ENCODE measurements at places on chromosomes 5 and 9. TPM values are rescaled to one million over a fixed set of nuclear protein-coding genes. Genes with fewer than 3 reads are reported as not detected.

The PHF19 gene
- total RNA-seq: 34.4 TPM

The FCN2 gene
- not detected for total RNA-seq

The PCDHB11 gene
- not detected for total RNA-seq

The POMT1 gene
- total RNA-seq: 59.7 TPM

The TAF7 gene
- 22.0 TPM for total RNA-seq

The IL7R gene
- total RNA-seq: 124 TPM

The IL33 gene
- 77.5 TPM for total RNA-seq

The CCDC171 gene
- total RNA-seq: 2.7 TPM

The CARD6 gene
- total RNA-seq: 28.4 TPM

The CTXN3 gene
- total RNA-seq: not detected

The IL31RA gene
- not detected for total RNA-seq

GRCh38 chr5:4023091-4023752 lies 427.6 kb downstream of the IRX1 start:
- H3K4me3 ChIP-seq: no peak overlapping the region
- no peaks in the 10 kb centered on the region for H3K27me3 ChIP-seq
- H3K36me3 ChIP-seq: no peaks in the 10 kb centered on the region

DNA sequence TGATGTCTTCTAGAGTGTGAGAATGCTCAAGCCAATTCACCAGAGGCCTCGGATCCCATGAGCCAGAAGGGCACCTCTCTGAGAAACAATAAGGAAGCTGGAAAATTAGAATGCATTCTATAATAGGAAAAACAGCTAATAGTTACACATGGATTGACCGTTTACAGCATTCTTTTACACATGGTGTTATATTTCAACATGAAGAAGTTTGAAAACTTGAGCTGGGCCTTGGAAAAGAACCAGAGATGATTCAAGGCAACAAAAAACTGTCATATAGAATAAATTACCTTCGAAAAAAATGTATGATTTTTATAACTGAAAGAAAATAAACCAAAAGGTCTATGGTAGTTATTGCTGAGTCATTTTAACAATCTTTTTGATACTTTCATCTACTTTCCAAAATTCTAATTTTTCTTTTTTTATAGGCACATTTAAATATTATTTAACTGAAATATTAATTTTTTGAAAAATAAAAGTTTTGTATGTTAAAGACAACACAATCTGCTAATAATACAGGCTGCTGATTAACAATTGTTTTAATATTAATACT lies 6.2 kb downstream of the SH3TC2 start:
- no peaks in the 10 kb centered on the region for H3K36me3 ChIP-seq
- H3K27ac ChIP-seq: no peak overlapping the region
- H3K27me3 ChIP-seq: no peaks in the 10 kb centered on the region
- no peak for DNase-seq
- no peaks in the 10 kb centered on the region for H3K4me1 ChIP-seq

DNA sequence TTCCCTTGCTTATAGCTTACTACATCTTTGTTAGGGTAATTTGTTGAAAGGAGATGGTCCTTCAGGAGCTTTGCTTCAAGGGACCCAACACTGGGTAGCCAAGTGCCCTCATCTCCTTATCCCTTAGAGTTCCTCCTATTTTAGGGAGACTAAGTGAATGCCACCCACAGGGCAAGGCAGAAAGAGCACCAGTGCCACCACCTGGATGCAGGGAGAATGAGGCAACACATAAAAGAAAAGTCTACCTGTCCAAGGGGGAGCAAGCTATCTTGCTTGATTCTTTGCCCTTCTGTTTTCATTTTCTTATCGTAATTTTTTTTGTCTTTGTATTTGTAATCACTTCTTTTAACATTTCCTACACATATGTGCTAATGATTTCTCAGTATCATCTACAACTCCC lies 205.5 kb downstream of the NPR3 start:
- H3K4me3 ChIP-seq: no peak overlapping the region
- no peaks in the 10 kb centered on the region for H3K4me1 ChIP-seq
- no peak for DNase-seq
- H3K36me3 ChIP-seq: no peaks in the 10 kb centered on the region
- no peaks in the 10 kb centered on the region for H3K27me3 ChIP-seq
- no peak overlapping the region for H3K27ac ChIP-seq

- H3K27me3 ChIP-seq: no peaks in the 10 kb centered on the region
- H3K36me3 ChIP-seq: no peaks in the 10 kb centered on the region
- H3K27ac ChIP-seq: peak overlapping the region; percentile 68
- DNase-seq: no peak
- H3K4me1 ChIP-seq: peaks cover 10% of the 10 kb centered on the region
Measured at GRCh38 chr9:128149951-128150593, 819 bp downstream of the LCN2 start.

- H3K27me3 ChIP-seq: no peaks in the 10 kb centered on the region
- no peak overlapping the region for H3K27ac ChIP-seq
- peak; percentile 36 for DNase-seq
- H3K36me3 ChIP-seq: no peaks in the 10 kb centered on the region
- no peak overlapping the region for H3K4me3 ChIP-seq
Measured at GRCh38 chr5:107607196-107607595, 63.5 kb downstream of the EFNA5 start.

GRCh38 chr9:136544548-136544963 lies 1.3 kb downstream of the NOTCH1 start:
- peak overlapping the region; percentile 88 for H3K27ac ChIP-seq
- peak; percentile 57 for DNase-seq
- no peaks in the 10 kb centered on the region for H3K27me3 ChIP-seq
- H3K4me1 ChIP-seq: peaks cover 87% of the 10 kb centered on the region
- peaks cover 8% of the 10 kb centered on the region for H3K36me3 ChIP-seq

- no peak overlapping the region for H3K27ac ChIP-seq
- no peak for DNase-seq
- H3K4me1 ChIP-seq: no peaks in the 10 kb centered on the region
- H3K4me3 ChIP-seq: no peak overlapping the region
- H3K27me3 ChIP-seq: no peaks in the 10 kb centered on the region
Measured at GRCh38 chr9:11726659-11727058, 966.5 kb upstream of the TYRP1 start.

DNA sequence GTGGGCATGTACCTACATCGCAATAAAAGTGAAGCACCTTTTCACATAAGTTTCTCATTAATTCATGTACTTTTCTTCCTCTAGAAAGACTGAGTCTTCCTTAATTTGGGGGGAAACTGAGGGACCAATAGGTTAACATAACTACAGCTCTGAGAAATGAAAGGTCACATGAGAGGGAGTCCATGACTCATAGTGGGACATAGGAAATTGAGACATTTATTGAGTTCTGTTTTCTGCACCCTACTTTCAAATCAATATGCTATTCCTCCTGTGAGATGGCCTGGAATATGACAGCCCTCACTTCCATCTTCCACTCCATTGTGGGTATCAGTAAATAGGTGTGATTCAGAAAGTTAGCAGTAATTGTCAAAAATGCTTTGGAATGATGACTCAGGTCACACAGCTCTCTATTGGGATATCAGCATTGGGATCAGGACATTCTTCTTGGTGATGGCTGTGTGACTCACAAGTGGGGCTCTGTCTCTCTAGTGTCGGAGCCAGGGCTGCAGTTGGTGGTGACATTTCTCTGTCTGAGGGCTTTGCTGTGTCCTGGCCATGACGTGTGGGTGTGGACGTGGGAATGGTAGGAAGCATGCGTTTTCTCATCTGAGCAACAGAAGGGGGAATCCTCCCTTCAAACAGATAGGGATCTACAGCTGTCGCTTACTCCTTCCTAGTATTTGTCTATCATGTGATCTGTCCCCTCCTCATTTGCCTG lies 125.0 kb downstream of the TRIO start:
- no peaks in the 10 kb centered on the region for H3K27me3 ChIP-seq
- H3K36me3 ChIP-seq: peaks cover 8% of the 10 kb centered on the region
- DNase-seq: no peak

DNA sequence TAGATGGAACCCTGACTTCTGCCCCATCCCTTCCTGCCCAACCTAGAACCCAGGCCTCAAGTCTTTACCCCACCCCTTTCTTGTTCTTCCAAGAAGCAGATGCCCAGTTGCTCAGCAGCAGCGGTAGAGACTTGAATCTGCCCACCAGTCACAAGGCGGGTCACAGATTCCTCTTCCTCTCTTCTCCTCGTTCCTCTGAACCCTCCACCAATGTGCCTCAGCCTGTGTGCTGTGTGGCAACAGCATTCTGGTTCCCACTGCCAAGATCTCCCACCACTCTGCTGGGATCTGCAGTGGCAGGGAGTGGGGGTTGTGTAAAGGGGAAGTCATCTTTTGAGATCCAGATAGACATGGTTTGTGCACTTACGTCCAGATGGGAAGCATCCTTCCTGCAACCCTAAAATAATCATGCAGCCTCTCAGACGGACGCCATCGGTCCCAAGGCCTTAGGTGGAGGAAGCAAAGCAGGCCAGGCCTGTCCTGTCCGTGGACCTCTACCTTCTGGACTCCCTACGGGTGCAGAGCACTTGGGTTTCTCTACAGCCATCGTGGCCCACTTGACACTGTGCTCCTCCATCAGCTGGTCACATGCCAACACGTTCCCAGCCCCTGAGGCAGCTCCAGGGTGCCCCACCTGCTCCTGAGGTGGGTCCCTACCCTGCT lies 7.7 kb upstream of the RPL26L1 start:
- no peaks in the 10 kb centered on the region for H3K4me1 ChIP-seq

DNA sequence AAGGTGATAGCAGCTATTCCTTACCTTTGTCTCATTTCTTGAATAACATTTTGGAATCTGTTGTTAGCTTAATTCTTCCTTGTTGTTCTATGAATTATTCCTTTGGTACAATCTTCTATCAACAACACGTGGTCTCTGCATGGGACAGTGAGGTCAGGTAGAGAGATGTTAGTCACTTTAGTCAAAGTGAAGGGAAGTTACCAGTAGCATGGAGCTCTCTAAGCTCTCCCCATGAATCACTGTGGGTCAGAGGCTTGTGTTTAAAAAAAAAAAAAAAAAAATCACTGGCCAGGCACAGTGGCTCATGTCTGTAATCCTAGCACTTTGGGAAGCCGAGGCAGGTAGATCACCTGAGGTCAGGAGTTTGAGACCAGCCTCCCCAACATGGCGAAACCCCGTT lies 116.0 kb downstream of the GOLPH3 start:
- no peak for DNase-seq
- H3K4me3 ChIP-seq: no peak overlapping the region
- H3K4me1 ChIP-seq: no peaks in the 10 kb centered on the region
- H3K36me3 ChIP-seq: peaks cover 15% of the 10 kb centered on the region

DNA sequence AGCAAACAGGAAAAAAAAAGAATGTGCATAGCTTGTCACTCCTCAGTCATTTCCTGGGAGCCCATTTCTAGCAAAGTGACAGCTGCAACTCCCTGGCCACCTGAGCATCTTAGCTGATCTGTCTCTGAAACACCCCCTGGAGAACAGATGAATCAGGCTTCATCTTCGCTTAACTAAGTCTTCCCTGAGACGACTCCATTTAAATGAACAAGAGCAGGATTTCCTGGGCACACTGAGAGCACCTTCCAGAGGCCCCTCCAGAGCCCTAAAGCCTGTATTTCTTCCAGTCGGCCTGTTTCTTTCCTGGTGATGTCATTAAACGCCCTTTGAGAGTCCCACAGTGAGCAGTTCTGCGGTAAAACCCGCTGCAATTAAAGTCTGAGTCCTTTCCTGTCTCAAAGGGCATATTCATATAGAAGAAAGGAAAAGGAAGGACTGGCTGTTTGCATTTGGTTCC lies 13.9 kb downstream of the TGFBI start:
- peaks cover 8% of the 10 kb centered on the region for H3K4me1 ChIP-seq
- H3K36me3 ChIP-seq: peaks cover 15% of the 10 kb centered on the region

DNA sequence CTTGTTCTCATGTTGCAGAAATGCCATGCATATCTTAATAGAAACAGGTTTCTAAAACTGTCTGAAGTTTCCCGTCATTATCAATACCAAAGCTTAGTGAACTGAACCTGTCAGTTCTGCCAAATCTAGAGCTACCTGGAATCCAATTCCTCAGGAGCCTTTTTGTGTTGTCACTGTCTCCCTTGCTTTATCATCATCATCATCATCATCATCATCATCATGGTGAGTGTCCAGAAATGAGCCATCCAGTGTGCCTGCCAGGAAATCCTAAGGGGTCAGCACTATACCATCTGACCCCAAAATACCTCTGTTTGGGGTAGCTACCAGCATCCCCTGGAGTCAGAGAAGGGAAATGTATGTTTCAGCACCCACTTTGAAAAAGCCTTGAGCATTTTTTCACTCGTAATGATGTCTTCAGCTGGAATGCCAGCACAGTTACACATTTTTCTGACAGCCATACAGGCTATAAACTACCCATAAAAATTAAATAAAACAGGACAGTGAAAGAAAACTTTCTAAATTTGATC lies 150.3 kb downstream of the NR2F1-AS1 start:
- no peak for DNase-seq
- H3K4me1 ChIP-seq: no peaks in the 10 kb centered on the region
- no peak overlapping the region for H3K4me3 ChIP-seq
- no peaks in the 10 kb centered on the region for H3K36me3 ChIP-seq
- no peaks in the 10 kb centered on the region for H3K27me3 ChIP-seq

DNA sequence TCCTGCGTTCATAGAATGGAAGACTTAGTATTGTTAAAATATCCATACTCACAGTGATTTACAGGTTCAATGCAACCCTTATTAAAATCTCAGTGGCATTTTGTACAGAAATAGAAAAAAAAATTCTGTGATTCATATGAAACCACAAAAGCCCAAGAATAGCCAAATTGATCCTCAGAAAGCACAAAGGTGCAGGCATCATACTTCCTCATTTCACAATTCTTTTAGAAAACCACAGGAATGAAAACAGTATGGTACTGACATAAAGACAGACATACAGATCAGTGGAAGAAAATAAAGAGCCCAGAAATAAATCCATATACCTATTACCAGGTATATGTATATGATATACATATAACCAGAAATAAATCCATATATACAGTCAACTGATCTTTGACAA lies 86.8 kb upstream of the MEGF10 start:
- H3K27me3 ChIP-seq: no peaks in the 10 kb centered on the region
- H3K36me3 ChIP-seq: no peaks in the 10 kb centered on the region
- H3K4me1 ChIP-seq: no peaks in the 10 kb centered on the region
- H3K27ac ChIP-seq: no peak overlapping the region
- DNase-seq: no peak

- H3K27ac ChIP-seq: peak overlapping the region; percentile 97
- H3K36me3 ChIP-seq: no peaks in the 10 kb centered on the region
- H3K27me3 ChIP-seq: no peaks in the 10 kb centered on the region
- H3K4me3 ChIP-seq: peak overlapping the region; percentile 85
- DNase-seq: peak; percentile 86
Measured at GRCh38 chr5:54518146-54518817, 723 bp downstream of the SNX18 start.

GRCh38 chr5:173187054-173187743 lies 42.9 kb downstream of the BNIP1 start:
- no peak overlapping the region for H3K4me3 ChIP-seq
- H3K27me3 ChIP-seq: no peaks in the 10 kb centered on the region
- H3K27ac ChIP-seq: no peak overlapping the region
- no peak for DNase-seq

DNA sequence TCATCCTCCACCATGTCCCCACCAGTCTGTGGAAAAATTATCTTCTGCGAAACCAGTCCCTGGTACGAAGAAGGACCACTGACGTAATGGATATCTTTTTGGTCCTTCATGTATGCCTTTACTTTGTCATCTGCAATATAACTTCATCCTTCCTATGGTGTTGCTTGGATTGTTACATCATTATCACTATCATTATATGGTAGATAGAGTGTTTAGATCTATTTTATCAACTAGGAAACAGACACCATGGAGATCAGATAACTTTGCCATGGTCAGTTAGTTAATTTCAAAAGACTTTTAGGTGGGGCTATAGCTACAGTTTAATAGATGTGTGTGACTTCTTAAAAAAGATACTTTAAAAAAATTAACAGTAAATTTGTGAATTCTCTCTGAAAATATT lies 23.8 kb upstream of the CAMLG start:
- peaks cover 98% of the 10 kb centered on the region for H3K36me3 ChIP-seq
- no peak overlapping the region for H3K4me3 ChIP-seq
- DNase-seq: no peak
- H3K4me1 ChIP-seq: no peaks in the 10 kb centered on the region
- H3K27ac ChIP-seq: no peak overlapping the region

All from stomach (tissue), 19 donors.